Activated CD8-positive, alpha-beta T cell treated with anti-CD3 and anti-CD28 coated beads for 36 hours (primary cell): ENCODE measurements at places on chromosomes 2 and 18.

- no peak for DNase-seq
Observed at GRCh38 chr2:150141226-150142001, 346.1 kb downstream of the RND3 start.

DNA sequence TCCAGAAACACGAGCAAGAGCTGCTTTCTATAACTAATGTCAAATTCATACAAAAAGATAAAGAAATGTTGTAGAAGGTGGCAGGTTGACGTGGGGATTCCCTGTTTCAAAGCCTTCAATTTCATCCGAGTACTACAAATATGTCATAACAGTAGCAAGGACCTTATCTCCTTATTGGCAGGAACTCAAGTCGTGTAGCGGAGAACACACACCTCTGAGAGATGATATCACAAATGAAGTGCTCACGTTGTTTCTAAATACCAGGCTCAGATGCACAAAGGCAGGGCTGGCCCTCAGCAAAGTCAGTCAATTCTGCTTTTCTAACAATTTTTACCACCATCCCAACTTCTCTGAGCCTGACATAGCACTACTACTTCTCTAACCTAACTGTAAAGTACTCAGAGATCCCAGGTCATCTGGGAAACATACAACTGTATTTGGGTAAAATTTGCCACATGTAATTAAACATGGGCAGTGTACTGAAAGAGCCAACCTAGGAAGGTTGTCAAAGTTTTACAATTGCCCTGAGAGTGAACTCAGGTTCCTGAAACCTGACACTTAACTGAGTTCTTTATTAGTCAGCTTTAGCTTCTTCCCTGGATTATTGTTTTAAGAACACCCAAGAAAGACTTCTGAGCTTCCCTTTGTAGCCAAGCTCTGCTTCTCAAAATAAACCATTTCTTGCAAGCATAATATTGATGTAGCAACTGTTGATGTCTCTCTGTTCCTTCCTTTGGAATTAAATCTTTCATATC is 813.7 kb upstream of the ACVR2A start:
- no peak for DNase-seq

DNA sequence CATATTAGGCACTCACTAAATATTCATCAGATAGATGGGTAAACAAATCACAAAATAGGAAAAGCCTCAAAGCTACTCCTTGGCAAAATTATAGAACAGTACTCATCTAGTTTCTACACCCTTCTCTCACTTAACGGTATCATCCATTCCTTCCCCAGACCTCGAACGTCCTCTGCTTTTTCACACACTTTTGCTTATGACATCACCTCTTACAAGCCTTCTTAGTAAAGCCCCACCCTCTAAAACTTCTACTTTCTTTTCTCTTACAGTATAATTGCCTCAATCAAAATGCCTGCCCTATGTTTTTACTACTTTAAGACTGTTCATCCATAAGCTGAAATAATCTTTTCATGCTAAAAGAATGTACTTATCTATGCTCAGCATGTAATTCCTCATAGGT is 8.1 kb downstream of the CHN1 start:
- DNase-seq, result no peak

GRCh38 chr18:36086186-36086585 is 18.8 kb upstream of the RPRD1A start:
- DNase-seq, result no peak

GRCh38 chr18:4400911-4401310 is 54.2 kb downstream of the DLGAP1 start:
- DNase-seq, result no peak

GRCh38 chr2:36356298-36356989 is 866 bp downstream of the CRIM1 start:
- peak; percentile 56 for DNase-seq

DNA sequence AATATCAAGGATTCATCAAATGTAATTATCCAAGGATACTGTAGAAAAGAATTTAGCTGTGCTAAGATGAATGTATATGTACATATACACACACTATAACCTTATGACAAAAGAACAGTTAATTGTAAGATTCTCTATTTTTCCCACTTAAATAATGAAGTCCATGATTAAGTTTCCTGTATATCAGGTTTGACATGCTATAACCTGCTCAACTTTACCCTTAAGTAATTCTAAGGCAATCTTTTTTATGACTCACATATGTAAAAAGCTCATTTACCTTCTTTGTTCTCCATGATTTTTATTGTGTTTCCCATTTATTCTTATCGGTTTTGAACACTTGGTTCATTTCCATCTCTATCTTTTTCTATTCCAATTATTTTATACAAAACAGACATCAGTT is 1213.1 kb upstream of the SLC39A10 start:
- DNase-seq, result no peak

GRCh38 chr2:191209340-191209739 is 35.9 kb upstream of the MYO1B start:
- no peak for DNase-seq
